NCI-H526 treated with DMSO at 0.1 percent for 48 hours (cell line): ENCODE measurements at places on chromosomes 5 and 9.
A peak's percentile ranks its signal among the peaks of the same experiment; 100 is the strongest.

DNA sequence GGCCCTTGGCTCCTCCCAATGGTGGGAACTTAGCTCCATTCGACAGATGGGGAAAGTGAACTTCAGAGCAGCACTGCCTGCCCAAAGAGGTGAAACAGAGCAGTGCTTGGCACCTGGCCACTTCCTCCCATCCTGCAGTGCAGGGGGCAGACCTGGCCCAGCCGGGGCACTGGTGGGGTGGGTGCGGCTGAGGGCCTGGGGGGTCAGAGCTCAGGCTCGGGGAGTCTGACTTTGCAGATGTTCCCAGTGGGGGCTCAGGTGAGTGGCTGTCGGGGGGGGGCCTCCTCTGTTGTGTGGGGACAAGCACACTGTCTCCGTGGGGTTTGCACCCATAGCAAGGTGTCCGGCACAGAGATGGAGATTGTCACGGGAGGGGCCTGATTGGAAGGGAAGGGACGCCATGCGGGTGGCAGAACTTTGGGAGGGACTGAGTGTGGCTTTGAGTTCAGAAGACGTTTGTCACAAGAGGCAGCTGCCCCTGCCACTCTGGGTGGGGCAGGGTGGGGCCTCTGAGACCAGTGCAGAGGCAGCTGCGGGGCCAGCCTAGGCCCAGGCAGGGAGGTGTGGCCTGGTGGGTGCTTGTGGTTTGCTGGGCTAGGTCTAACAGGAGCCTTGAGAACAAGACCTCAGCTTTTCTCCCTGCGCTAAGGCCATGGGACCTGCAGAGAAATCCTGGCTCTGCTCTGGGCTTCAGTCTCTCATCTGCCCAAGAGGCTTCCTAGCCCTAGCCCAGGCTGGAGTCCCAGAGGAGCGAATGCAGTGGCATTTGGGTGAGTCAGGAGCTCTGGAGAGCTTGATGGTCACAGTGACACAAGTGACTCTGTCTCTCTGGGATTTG lies 2.5 kb downstream of the MYMK start:
- DNase-seq: no peak

- DNase-seq: no peak
These were observed 672 bp upstream of the ITGA2 start for GRCh38 chr5:52988335-52989024.

GRCh38 chr5:142016556-142016955 lies 3.7 kb upstream of the GNPDA1 start:
- DNase-seq: no peak

- no peak for DNase-seq
These were observed 19.1 kb upstream of the ADCY2 start for GRCh38 chr5:7376871-7377270.

GRCh38 chr5:74293182-74293581 lies 347.3 kb downstream of the ENC1 start:
- DNase-seq: no peak

GRCh38 chr5:45623832-45624231 lies 72.3 kb downstream of the HCN1 start:
- DNase-seq: no peak

- DNase-seq: no peak
These were observed 50.7 kb downstream of the ICE1 start for GRCh38 chr5:5473226-5473625.

- no peak for DNase-seq
These were observed 1461.4 kb upstream of the CDH9 start for GRCh38 chr5:28499766-28500290.

DNA sequence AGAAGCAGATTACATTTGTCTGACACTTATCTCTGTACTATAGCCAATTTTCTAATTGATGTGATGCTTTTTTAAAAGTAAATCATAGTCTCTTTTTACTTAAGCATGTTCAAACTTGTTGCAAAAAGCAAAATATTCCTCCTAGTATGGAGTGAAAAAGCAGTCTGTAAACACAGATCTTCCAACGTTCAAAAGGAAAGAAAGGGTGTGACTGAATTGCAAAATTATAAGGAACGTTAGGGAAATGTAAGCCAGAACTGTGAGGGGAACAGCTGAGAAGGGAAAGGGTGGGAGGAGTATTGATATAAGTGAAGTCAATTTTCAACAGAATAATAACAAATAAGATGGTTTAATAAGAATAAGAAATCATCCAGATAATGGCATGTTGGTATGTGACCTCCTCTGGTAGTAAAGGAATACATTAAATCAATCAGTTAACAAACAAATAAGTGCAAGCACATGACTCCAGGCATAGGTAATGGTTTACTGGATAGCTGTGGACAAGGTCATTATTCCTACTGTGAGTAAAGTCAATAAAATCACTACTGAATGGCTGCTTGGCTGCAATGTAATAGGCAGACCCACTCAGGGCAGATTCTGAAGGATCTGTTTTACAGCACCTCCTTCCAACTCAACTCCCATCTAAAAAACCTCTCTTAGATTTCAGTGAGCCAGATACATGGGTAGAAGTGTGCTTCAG lies 239.1 kb upstream of the NMUR2 start:
- DNase-seq: no peak

- no peak for DNase-seq
These were observed 238.0 kb upstream of the PTGER4 start for GRCh38 chr5:40441733-40442132.

- DNase-seq: no peak
These were observed 19.8 kb downstream of the CRHBP start for GRCh38 chr5:76972689-76973088.

DNA sequence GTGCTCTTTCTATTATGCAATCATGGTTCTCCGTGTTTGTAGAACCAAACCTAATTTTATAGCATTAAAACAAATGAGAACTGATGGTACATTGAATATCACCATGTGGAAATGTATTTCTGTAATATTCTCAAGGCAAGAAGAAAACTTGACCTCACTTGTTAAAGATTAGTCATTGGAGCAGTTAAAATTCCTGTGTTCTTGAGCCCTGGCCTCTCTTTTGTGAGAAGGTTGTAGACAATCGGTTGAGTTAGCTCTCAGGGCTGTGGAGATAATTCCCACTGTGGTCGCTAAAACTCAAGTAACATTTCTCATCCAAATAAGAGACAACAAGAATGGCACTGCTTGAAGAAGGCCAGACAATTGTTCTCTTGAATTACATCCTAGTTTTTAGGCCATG lies 216.0 kb upstream of the KLF4 start:
- DNase-seq: no peak

GRCh38 chr9:134776080-134776796 lies 104.4 kb upstream of the FCN2 start:
- no peak for DNase-seq

- no peak for DNase-seq
These were observed 32.1 kb downstream of the UBTD2 start for GRCh38 chr5:172251419-172251818.

DNA sequence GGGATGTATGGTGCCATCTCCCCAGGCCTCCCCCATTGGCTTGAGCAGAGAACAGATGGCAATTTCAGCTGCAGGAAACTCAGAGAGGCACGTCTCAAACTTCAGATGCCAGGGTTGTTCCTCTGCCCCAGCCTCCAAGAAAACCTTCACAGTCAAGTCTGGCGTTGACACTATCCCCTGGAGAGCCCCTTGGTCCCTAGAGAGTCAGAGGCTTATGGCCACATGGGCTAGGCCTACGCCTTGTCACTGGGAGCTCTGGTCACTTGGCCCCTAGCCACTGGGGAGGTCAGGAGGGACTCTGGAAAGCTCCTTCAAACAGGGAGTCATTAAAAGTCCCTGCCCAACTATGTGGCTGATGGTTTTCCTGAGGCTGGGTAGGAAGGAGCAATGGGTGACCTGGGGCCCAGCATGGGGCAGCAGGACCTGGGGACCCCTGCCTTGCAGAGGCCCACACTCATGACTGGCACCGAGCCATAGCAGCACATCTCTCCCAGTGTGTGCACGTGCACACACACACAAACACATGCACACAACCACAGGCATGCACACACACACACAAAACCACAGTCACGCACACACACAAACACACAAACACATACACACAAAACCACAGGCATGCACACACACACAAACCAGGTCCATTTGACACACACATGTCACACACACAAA lies 144.2 kb downstream of the GADD45G start:
- no peak for DNase-seq

GRCh38 chr9:20722221-20722620 lies 38.2 kb downstream of the FOCAD start:
- DNase-seq: no peak

- DNase-seq: no peak
These were observed 42.1 kb upstream of the GPR21 start for GRCh38 chr9:122991370-122991830.

GRCh38 chr5:106154280-106154716 lies 1516.4 kb downstream of the EFNA5 start:
- DNase-seq: no peak

- no peak for DNase-seq
These were observed 129.4 kb downstream of the FBN2 start for GRCh38 chr5:128408622-128409021.

GRCh38 chr5:133925866-133926488 lies 42.4 kb downstream of the C5orf15 start:
- DNase-seq: no peak

- no peak for DNase-seq
These were observed 25.3 kb downstream of the PNPLA7 start for GRCh38 chr9:137524981-137525317.

GRCh38 chr9:76003041-76003440 lies 112.6 kb downstream of the PCSK5 start:
- DNase-seq: no peak

GRCh38 chr9:70495514-70495913 lies 81.1 kb upstream of the KLF9 start:
- DNase-seq: no peak

- DNase-seq: no peak
These were observed 271.3 kb downstream of the OSTF1 start for GRCh38 chr9:75359638-75360037.

DNA sequence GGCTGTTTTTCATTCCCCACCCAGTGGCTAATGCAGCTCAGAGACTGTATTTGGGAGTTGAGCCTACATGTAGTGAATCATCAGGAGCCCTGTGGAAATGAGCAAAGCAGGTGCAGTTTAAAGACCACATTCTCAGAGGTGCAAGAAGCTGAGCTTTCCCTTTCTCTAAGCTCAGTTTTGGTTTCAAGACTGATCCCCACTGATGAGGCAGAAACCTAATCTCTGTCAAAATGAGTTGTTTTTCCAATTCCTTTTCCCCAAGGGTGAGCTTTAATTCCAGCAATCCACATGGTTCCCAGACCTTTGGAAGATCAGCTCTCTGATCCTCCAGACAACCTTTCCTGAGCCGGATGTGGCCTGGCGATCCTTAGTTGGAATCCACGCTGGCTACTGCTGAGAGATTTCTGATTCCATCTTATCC lies 420.5 kb downstream of the EBF1 start:
- DNase-seq: no peak

- no peak for DNase-seq
These were observed 281.2 kb downstream of the NR2F1-AS1 start for GRCh38 chr5:93299681-93300308.

- DNase-seq: no peak
These were observed 29.6 kb downstream of the ANKDD1B start for GRCh38 chr5:75640826-75641225.

DNA sequence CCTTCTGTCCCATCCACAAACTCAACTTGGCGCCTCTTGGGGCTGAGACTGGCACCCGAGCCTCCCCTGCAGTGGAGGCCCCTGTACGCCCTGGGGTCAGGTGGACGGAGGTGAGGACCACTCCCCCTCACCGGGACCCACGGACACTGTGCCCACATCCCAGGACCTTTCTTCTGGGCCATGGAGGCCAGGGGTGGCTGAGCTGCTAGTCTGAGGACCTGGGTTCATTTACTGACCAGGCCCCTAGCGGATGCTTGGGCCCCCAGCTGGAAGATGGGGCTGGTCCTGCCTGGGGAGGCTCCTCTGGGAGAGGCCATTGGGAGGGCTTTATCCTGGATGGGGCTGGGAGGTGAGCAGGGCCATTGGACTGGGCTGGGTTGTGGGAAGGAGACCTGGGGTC lies 16.9 kb upstream of the SLC6A19 start:
- no peak for DNase-seq

GRCh38 chr9:129336601-129337331 lies 158.7 kb upstream of the IER5L start:
- peak; percentile 81 for DNase-seq

DNA sequence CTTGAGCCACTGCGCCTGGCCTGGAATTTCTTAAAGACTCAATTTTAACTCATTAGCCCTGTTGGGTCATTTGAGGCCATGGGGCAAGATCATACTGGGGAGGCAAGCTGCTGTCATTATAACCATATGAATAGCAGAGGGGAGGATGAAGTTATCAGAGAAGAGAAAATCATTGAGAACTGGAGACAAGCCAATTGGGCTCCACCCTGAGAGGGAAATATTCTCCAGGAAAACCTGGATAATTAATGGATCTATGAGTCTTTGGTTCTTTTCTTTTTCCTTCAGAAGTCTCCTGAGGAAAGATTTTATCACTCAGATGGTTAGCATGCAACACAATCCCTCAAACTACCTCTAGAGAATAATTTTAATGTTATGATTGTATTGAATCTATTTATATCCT lies 569.6 kb upstream of the TUSC1 start:
- DNase-seq: no peak

DNA sequence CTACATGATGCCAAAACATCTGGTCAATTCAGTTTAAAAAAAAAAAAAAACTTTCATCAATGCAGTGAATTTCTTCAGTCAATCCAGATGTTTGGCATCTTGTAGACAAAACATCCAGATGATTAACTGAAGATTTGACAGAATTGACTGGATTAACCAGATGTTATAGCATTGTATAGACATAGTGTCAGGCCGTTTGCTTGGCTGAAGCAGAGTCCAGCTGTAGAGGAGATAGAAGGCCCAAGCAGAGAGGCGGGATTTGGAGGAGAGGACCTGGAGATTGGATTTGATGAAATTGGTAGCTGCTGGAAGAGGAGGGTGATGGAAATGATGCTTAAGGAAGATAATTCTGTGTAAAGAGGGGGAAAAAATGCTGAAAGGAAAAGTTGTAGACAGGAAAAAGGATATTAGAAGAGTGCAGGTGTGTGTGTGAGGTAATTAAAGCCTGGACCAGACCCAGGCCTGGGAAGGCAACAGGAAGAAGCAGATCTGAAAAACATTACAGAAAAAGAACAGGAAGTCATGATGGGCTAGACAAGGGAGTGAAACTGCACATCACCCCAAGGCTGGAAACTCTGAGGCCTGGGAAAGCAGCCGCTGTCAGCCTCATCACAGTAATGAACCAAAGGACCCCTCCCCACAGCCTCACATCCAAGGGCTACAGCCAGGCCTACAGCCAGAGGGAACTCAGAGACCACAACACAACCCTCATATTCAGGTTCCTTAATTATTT lies 258.3 kb downstream of the CWC27 start:
- no peak for DNase-seq
